Fibroblast of villous mesenchyme (primary cell): ENCODE measurements at places on chromosomes 3 and 15. TPM values are rescaled to one million over a fixed set of nuclear protein-coding genes. Genes with fewer than 3 reads are reported as not detected.

The C3orf52 gene
- total RNA-seq, result 5.2 and 7.3 TPM in 2 replicates

The FOXB1 gene
- not detected in 2 replicates for total RNA-seq

The FANCD2OS gene
- total RNA-seq, result not detected in 2 replicates

The AGTR1 gene
- total RNA-seq, result 0.43 and 1.6 TPM in 2 replicates

The EBLN2 gene
- 4.8 and 8.6 TPM in 2 replicates for total RNA-seq

The TMEM108 gene
- total RNA-seq, result under 0.01 and 0.32 TPM in 2 replicates

The CCDC39 gene
- total RNA-seq, result under 0.01 TPM in 1 of 2 replicates, not detected in the other

The FAM81A gene
- under 0.01 TPM in 2 replicates for total RNA-seq

The SYNPR gene
- total RNA-seq, result not detected in 2 replicates

The SLC28A1 gene
- not detected in 2 replicates for total RNA-seq

The PRSS50 gene
- not detected in 2 replicates for total RNA-seq

The PARP3 gene
- 24.6 and 25.1 TPM in 2 replicates for total RNA-seq

The UNC13C gene
- not detected in 2 replicates for total RNA-seq

The CPNE4 gene
- not detected in 2 replicates for total RNA-seq

The SCAANT1 gene
- not detected in 2 replicates for total RNA-seq

The CCR5 gene
- under 0.01 TPM in 1 of 2 replicates, not detected in the other for total RNA-seq

The ACSBG1 gene
- under 0.01 TPM in 1 of 2 replicates, not detected in the other for total RNA-seq

The DNAH12 gene
- under 0.01 TPM in 2 replicates for total RNA-seq
